ENCODE measurements at places on chromosomes 7 and 10.
A peak's percentile ranks its signal among the peaks of the same experiment; 100 is the strongest.

DNA sequence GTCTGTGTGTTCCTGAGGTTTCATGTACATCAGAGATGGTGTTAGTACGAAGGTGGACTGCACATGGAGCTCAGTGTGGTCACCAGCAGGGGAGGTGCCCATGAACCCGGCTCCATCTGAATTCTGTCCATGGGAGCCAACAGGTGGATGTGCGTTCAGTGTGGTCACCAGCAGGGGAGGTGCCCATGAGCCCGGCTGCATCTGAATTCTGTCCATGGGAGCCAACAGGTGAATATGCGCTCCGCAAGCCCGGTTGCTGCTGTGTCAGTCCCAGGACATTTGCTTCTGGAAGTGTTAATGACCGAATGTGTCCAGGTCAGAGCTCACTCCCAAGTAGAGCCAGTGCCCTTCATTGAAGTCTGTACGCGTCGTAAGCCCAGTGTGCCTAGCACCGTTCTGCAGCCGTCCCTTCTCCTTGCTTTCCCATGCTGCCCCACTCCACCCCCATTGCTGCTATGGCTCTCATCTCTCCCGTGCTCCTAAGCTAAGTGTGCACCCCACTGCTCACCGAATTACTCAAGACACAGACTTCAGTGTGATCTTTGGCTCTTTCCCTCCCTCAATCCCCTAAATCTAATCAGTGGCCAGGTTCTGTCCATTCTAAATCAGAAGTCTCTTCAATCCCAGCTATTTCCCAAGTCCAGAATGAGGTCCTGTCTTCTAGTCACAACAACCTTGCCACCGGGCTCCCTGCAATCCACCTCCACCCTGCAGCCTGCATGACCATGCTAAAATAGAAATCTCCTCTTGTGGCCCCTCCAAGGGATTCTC, 352.4 kb downstream of the TCERG1L start:
- DNase-seq, result no peak

DNA sequence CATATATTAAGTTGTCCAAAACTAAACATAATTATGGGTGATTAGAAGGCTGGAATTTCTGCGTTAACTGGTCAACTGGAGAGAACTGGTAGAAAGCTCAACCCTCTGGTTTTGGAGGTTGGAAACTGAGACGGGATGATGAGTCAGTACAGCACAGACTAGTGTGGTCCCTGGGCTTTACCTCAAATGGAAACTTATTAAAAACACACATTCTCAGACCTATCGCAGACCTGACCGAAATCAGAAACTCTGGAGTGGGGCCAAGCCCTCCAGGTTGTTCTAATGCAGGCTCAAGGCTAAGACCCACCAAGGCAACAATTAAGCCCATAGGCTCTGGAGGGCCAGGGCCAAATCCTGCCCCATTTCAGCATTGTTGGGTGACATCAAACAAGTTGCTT, 136.9 kb downstream of the KCNMA1 start:
- no peak for DNase-seq

GRCh38 chr10:60096761-60097513, 190.6 kb upstream of the CCDC6 start:
- no peak for DNase-seq

DNA sequence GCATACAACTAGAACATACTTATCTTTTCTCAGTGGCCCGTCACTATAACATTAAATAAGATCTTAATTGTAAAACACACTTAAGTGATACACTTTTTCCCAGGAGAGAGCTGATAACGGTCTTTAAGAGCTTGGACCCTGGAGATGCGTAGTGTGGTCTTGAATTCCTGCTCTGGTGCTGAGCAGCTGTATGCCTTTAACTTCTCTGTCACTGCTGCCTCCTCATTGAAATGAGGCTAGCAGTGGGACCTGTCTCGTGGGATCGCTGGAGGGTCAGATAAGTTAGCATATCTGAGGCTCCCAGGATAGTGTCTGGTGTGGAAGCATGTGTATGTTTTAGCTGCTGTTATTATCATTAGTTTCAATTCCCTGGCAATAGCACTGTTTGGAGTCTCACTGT, 194.9 kb downstream of the SDK1 start:
- no peak for DNase-seq

- no peak for DNase-seq
Observed at GRCh38 chr7:20224025-20224424, 6.8 kb upstream of the MACC1 start.

DNA sequence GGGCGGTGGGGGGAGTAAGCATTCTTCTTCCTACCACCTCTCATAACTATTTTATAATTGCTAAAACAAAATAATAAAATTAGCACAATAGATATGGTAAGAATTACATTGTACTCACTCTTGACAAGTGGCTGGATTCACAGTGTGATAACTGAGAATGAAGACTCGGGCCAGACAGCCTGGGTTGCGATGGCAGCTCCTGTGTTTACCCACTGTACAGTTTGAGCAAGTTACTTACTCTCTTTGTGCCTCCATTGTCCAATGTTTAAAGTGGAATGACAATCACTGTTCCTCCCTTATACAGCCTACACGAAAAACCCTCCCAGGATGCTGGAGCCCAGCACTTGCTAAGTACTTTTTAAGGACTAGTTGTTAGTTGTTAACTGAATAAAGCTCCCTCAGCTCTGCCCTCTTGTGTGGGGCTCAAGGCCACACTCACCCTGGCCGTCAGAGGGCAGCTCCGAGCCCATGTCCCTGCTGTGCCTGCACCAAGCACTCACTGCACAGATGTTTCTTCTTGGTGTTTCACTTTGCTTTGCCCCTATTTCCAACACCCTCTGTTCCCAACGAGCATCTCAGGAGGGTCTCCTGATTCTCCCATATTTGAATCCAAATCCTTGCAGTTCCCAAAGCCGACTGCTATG, 56.4 kb upstream of the NPS start:
- DNase-seq, result no peak

DNA sequence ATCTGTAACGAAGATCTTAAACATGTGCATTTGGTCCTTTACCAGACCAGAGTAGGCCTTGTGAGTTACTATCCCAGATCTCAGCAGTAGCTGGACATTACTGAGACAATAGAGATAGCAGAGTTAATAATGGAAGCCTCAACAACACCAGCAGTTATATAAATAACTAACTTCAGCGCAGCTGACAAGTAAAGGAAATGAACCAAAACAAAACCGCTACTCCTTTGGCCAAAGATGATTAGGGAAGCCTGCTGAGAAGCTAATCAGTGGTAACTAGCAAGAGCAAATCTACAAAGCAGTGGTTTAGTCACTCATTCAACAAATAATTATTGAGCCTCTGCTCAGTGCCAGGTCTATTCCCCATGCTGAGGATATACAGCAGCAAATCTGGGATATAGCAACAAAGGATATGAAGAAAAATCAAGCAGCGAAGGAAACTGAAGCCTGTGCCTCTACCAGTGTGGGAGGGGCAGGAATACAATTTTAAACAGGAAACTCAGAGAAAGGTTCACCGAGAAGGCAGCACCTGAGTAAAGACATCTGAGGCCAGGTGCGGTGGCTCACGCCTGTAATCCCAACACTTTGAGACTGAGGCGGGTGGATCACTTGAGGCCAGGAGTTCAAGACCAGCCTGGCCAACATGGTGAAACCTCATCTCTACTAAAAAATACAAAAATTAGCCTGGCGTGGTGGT, 103.6 kb downstream of the ELMO1 start:
- no peak for DNase-seq

DNA sequence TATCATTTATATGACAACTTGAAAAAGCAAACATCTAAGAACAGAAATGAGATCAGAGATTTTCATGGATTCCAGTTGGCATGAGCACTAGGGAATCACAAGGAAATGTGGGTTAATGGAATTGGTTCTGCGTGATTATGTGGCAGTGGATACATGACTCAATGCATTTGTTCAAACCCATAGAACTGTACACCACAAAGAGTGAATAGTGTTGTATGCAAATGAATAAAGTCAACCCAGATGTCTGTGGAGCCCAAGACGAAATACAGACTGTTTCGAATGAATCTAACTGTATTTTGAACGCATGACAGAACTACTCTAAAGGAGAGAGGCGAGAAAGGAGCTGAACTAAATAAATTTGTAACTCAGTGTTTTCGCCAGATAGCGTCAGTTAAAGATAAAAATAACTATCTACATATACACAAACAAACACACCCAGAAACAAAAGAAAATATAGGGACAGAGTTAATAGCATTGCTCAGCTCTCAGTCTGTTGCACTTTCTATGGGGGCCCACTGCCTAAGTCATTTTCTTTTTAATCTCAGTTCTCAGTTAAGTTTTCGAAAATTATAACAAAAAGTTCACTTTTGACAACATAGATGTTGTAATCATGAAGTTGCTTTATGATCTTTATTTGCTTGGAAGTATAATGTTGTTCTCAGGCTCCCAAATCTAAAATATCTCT, 636.7 kb upstream of the SEMA3D start:
- DNase-seq, result no peak

- DNase-seq, result no peak
Observed at GRCh38 chr10:132039371-132039770, 26.4 kb upstream of the JAKMIP3 start.

GRCh38 chr7:156380261-156380660, 260.3 kb upstream of the RNF32 start:
- no peak for DNase-seq

DNA sequence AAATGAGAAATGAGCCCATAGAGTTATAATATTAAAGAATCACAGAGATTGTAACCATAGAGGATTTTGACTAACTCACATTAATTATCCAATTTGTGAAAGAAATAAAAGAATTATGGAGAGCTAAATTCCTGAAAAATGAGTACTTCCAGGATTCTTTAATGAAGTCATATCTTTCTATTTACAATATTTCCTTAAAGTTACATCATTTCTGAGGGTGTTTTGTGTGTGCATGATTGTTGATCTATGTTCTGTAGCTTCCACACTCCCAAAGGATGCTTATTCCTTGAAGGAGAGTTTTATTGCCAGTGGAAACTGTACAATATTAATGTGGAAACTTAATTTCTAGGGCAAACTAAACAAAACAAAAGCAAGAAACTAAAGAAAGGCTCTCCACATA, 299.6 kb downstream of the MDFIC start:
- no peak for DNase-seq

DNA sequence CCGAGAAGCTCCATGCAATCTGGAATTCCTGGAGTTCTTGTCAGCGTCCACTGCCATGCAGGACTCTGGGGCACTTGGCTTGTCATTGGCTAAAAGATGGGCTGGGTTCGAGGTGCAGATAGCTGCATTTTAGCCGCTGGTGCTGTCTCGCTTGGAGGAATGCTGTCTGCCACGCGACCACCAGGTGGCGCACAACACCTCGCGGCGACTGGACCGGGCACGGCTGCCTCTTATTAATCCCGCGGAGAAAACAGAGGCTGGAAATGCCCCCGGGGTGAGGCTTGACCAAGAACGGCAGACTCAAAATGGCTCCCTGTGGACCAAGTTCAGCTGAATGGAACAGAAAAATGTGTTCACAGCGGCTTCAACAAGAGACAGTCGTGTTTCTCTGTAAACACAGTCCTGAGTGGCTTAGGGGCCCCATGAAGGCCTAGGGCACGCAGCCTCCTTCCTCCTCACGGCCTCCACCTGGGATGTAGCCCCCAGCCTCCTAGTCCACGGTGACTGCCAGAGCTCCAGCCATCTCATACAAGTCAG, 46.2 kb downstream of the AOC1 start:
- peak; percentile 68 for DNase-seq

GRCh38 chr7:87144173-87144657, 8.0 kb upstream of the DMTF1 start:
- peak; percentile 26 for DNase-seq

- DNase-seq, result no peak
Observed at GRCh38 chr10:11353006-11353896, 258.2 kb downstream of the USP6NL start.

DNA sequence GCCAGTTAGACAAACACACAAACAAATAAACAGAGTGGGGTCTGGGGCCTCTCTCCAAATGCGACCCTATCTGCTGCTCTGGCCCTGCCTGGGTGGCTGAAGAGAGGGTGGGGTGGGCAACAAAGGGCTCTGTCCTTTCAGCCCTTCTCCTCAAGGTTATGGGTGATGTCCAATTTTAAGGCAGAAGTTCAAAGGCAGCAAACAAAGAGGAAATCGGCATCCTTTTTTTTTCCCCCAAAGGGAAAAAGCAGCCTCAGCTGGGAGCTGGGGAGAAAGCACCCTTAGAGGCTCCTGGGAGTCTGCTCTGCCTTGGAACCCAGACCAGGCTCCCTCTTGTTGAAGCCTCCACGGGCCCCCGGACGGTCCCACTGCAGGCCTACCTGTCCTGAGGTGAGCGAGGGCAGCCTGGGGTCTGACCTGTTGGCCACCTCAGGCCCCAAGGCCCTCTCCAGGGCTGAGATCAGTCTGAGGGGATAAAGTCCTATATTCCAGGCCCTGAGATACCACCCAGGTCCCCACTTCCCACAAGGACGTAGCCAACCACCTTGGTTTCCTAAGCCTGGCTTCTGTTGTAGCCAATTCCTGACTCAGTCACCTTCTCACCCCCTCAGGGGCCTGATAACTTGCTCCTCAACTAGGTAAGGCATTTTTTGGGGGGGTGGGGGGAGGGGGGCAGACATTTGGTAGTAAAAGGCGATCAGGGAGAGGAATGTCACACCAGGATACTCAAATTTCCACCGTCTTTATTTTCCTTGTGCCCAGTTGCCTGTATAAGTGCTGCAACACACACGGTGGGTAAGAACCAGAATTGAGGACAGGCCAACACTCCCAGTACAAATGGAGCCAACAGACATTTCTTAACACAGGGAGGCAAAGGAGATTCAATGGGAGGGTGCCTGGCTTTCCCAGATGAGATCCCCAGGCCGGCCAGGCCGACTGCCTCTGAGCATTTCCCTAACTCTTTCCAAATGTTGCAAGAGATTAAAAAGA, 4.3 kb downstream of the HOXA11 start:
- no peak for DNase-seq

GRCh38 chr7:131443496-131443895, 112.9 kb downstream of the PODXL start:
- DNase-seq, result no peak

- peak; percentile 56 for DNase-seq
Observed at GRCh38 chr10:72297805-72298591, 24.3 kb downstream of the DDIT4 start.

DNA sequence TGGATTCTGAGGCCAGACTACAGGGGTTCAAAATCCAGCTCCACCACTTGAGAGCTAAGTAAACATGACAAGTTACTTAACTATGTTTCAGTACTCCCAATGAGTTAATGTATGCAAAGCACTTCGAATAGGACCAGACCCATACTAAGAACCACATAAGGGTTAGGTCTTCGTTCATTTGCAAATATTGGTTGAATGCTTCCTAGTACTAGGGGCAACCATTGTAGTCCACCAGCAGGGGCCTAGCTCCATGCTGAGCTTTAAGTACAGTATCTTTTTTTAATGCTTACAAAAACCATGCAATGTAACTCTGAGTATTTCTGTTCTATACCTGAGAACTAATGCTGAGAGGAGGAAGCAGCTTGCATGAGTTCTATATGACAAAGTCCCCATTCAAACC, 80.4 kb upstream of the PDE1C start:
- no peak for DNase-seq

Data from NCI-H524 (cell line).